ENCODE measurements at places on chromosomes 2 and 18.

GRCh38 chr2:132415915-132416722, 486 bp upstream of the GPR39 start:
- no peak for DNase-seq

- peak; percentile 51 for DNase-seq
These were observed 33.3 kb downstream of the NDUFA10 start for GRCh38 chr2:239991689-239992314.

GRCh38 chr2:146786396-146786795, 1058.4 kb upstream of the ACVR2A start:
- no peak for DNase-seq

DNA sequence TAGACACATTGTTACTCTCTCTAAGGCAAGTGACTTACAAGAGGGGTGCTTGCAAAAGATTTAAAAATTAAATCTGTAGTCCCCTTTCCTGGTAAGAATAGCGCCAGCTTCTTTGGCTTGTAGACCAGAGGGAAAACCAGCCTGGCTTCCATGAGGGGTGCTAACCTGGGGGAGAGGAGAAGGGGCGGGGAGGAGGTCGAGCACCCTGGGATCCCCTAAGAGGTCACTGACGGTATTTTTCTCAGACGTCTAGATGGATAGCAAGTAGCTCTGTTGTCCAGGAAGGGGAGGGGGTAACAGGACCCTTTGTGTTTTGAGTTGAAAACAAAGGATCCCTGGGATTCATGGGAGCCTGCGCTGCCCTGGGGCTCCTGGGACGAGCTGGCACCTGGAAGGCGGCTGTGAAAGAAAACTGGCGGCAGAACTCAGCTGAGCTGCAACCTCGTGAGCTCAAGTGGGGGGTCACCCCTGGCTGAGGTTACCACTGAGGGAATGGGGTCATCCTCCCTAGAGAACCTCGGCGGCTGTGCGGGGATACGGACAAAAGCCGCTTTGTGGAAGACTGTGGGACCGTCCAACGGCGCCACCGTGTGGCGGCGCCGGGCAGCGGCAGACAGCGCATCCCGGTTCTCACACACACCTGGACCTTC, 37.8 kb upstream of the MRPL19 start:
- peak; percentile 27 for DNase-seq

- DNase-seq: no peak
These were observed 69.3 kb downstream of the ALPK2 start for GRCh38 chr18:58559427-58560186.

GRCh38 chr2:20806286-20806685, 16.6 kb downstream of the LDAH start:
- DNase-seq: no peak

DNA sequence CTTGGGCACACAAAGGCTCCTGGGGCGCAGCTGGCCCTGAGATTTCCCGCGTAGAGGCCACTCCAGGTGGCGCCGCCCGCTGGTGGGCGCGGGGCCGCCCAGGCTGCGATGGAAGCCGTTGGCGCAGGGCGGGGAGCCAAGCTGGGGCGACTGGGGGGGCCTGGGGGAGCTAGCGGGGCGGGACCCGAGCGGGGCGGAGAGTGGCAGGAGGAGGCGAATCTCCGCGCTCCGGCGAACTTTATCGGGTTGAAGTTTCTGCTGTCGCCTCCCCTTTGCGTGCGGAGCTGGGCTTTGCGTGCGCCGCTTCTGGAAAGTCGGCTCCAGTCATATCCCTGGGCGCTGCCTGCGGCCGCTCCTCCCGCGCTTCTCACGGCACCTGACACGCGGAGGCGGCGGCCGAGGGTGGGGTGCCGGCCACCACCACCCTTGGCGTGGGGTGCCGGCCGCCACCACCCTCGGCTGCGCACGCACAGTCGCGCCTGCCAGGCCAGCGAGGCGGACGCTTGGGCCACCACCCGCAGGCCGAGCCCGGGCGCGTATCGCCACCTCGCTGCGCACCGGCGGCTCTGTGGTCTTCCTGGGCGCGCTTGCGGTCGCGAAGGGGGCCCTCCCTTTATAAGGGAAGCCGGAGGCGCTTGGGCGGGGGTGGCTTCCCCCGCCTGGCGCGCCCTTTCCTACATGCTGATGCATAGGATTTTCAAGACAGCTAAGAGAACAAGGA, 919 bp upstream of the CYP1B1 start:
- no peak for DNase-seq

GRCh38 chr18:7164323-7165004, 46.9 kb upstream of the LAMA1 start:
- DNase-seq: no peak

DNA sequence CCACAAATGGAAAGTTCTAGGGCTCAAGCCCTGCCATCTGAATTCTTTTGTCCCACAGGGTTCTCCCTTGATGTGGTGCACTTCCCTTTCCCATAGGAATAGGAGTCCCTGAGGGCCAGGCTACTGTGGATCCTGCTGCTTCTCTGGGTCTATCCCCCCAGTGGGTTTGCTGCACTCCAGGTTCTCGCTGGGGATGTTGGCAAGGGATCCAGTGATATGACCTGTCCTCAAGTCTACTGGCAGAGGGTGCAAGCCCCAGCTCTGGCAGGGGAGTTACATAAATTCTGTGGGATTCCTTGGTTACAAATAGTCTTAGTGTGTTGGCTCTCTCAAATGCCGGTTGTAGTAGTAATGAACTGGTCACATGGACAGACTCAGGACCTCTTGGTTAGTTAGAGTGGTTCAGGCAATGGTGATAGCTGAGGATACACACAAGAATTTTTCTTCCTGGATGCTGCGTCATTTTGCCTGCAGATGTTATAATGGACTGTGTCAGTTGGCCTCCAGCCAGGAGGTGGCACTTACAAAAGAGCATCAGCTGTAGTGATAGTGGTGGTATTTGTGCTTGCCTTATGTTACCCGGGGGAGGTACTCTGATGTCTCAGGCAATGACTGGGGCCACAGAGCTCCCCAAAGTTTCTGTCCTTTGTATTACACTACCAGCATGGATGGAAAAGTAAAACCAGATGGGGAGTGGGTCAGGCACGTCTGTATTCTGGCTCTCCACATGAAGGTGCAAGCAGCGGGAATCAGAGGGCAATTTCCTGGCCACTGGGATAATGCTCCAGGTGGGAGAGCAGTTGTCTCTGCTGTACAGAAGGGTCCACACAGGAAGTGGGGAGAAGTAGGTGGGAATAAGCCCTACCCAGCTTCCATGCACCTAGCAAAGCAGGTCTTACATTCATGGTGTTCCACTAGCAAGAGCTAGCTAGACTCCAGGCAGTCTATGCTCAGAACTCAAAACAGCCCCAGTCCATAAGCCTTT, 267.9 kb downstream of the SOX11 start:
- DNase-seq: no peak

DNA sequence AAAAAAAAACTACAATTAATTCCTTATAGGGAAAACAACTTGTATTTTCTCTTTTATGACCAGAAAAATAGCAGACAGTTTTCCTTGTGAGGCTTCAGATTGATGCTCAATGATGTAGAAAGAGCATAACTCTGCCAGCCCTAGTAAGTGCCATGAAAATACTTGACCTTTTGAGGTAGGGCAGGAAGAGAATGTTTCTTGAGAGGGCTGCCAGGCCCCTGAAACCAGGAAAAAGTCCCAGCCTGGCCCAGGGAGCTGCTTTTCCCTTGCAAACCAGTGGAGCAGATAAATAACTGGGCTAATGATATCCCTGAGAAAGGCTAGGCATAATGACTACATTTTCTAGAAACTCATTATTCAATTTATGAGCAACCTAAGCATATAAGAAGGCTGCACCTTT, 126.8 kb downstream of the SLC8A1 start:
- no peak for DNase-seq

DNA sequence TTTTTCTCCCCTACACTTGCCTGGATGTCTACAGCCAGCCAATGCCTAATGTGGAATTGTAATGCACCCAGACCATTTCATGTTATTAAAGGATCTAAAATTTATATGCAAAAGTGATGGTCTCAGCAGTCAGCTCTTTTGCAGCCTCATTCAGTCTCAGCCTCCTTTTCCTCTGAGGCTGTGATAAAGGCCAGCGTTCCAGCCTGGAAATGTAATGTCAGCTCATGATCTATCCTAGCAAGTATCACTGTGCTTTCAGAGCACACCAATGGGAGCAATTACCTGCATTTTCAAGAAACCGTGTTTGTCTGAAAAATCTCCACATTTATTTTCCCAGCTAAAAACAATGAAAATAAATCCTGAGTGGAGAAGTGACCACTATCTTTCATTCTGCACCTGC, 274.6 kb downstream of the CDH20 start:
- DNase-seq: no peak

GRCh38 chr2:151791545-151791944, 36.7 kb downstream of the ARL5A start:
- no peak for DNase-seq

DNA sequence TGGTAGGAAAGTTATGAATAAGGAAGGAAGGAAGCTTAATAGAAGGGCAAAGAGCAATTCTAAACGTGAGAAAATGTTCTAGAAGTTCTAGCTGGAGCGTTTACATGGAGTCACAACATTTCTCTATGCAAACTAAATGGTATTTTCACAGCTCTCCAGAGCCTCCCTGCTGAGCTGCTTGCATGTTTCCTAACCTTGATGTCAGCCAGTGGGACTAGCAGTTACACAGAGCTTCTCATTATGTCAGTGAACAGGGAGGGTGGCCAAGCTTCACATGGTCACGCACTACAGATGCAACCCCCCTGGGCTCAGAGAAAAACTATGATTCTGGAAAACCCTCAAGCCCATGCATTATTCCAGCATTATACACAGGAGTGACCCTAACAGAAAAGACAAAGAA, 153.4 kb upstream of the CCDC150 start:
- no peak for DNase-seq

DNA sequence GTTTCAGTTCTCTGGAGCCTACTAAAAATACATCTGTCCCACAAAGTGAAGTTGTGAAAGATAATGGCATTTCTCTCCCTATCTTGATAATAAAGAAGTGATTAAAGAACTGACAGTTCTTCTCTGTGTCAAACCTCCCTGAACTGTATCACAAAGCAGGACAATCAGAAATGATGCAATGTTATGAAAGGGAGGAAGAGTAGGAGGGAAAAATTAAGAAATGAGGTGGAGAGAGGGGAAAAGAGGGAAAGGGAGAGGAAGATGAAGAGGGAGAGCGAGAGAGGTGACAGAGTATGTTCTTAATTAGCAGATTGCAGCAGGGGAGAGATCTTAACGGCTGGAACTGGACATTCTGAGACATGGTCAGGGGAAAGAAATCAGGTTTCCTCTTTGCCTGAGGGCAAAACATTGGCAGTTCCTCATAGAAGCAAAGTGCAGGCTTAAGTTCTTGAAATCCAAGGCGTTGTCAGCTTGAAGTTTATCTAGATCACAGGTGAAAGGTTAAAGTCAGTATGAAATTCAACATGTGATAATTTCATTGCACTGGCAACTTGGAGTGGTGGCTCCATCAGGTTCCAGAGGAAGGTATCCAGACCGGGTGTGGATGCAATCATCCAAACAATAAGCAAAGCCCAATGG, 54.6 kb downstream of the RDH14 start:
- no peak for DNase-seq

DNA sequence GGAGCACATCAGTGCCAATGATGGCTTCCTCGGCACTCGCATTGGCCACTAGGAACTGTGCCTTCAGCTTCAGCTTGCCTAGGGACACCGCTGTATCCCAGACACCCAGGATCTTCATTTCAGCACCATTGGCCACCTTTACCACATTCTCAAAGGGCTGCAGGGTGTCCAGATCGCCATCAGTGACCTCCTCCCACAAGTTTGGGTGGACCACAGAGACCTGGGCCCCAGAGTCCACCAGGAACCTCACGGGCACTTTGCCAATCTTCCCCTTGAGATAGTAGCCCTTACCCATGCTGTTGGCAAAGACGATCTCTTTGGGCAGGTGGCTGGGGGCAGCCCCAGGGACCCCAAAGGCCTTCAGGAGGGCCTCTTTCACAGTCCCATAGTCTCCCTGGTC, 610 bp downstream of the ASPRV1 start:
- DNase-seq: no peak

GRCh38 chr2:239488125-239488524, 87.3 kb upstream of the HDAC4 start:
- DNase-seq: no peak

GRCh38 chr2:239119346-239120126, 271.7 kb downstream of the TWIST2 start:
- DNase-seq: no peak

GRCh38 chr2:165572151-165572550, 102.7 kb downstream of the CSRNP3 start:
- no peak for DNase-seq

GRCh38 chr2:9909106-9909505, 42.4 kb upstream of the GRHL1 start:
- DNase-seq: no peak

DNA sequence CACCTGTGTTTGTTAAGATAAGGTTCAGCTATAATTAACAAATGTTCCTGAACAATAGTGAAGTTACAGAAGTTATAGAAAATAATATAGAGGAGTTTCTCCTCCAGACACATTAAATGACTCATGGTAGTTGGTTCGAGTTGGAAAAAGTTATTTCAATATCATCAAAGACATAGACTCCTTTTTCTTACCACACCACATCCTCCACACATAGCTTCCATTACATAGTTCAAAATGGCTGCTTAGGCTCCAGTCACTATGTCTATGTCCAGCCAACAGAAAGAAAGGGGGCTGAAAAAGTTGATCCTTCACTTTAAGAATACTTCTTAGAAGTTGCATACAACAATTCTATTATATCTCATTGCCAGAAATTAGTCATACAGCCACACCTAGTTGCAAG, 50.7 kb downstream of the DYNAP start:
- DNase-seq: no peak

- DNase-seq: no peak
These were observed 45.1 kb downstream of the PROC start for GRCh38 chr2:127463155-127463991.

DNA sequence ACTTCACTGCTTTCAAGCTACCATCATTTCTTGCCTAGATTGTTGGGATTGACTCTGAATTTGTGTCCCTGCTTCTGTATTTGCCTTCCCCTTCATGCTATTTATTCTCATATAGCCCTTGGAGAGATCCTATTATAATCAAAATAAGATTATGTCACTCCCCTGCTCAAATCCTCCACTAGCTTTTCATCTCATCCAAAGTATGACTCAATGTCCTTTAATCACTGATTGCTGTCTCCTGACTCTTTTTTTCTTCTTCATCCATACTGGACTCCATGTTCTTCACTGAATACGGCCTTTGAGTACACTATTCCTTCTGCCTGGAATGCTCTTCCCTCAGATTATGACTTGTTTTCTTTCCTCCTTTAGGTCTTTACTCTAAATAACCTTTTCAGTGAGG, 5.0 kb downstream of the RBKS start:
- DNase-seq: no peak

DNA sequence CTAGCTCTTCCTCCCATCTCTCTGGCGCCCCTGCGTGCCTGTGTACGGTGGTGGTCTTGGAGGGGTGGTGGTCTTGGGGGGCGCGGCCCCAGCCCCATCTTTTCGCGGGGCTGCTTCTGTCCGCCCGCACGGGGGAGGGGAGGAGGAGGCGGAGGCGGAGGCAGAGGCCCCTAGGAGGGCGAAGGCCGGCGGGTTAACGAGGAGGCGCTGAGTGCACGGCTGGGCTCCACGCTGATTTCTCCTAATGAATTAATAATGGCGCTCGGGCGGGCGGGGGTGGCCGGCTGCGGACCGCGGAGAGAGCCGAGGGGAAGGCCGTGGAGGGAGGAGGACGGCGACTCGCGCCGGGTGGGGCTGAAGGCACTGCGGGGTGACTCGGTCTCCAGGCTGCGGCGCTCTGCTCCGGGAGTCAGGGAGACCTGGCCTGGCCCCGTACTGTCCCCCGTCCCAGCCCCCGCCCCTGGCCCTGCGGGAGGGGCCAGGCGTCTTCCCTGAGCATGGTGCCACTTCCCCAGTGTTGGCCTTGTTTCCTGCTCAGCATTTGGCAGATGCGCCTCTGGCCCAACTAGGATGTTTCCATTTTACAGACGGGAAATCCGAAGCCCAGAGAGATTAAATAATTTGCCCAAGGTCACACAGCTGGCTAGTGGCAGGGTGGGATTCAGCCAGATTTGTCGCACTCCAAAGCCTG, 6.0 kb downstream of the GAREM2 start:
- DNase-seq: no peak

Data from CD4-positive, alpha-beta T cell treated with Interleukin-15 for 4 hours (primary cell).